Stimulated activated CD4-positive, alpha-beta T cell treated with anti-CD3 and anti-CD28 coated beads, Interleukin-15, amount 100 ng/mL, for 48 hours (primary cell): ENCODE measurements at places on chromosomes 5 and 9.
A peak's percentile ranks its signal among the peaks of the same experiment; 100 is the strongest.

DNA sequence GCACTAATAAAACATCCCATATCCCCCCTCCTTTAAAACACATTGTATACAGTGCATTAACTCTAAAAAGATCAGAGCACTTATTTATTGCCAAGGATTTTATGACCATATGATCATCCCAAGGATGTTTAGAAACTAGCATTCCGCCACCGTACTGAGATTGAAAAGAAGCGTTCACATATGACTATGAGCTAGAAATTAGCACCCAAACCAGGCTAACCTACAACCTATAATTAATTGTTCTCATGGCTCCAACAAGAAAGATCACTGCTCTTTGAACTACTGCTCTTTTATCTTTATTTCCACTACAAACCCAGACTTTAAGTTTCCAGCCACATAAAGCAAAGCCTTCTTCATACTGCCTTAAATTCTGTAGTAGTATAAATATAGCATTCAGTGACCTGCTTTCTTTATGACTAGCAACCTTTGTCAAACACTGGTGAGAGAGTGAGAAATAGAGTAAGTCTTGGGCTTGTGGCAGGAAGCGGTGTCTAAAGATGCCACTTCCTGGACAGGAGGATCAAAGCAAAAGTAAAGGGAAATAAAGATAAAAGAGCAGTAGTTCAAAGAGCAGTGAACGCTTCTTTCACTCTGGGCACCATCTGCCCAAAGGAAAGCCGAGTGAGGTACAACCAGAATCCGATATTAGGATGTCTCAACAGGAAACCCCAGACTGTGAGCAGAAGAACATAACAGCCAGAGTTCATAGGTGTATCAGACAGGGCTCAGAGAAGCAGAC, 151.1 kb upstream of the ERCC6L2 start:
- peak; percentile 52 for DNase-seq

- no peak for DNase-seq
Measured at GRCh38 chr9:23926368-23926767, 100.3 kb upstream of the ELAVL2 start.

- DNase-seq = no peak
Measured at GRCh38 chr9:69743930-69744329, 15.9 kb downstream of the PTAR1 start.

- DNase-seq = no peak
Measured at GRCh38 chr5:14364096-14364495, 217.5 kb upstream of the OTULINL start.

- peak; percentile 9 for DNase-seq
Measured at GRCh38 chr9:21096172-21096900, 18.6 kb upstream of the IFNB1 start.

DNA sequence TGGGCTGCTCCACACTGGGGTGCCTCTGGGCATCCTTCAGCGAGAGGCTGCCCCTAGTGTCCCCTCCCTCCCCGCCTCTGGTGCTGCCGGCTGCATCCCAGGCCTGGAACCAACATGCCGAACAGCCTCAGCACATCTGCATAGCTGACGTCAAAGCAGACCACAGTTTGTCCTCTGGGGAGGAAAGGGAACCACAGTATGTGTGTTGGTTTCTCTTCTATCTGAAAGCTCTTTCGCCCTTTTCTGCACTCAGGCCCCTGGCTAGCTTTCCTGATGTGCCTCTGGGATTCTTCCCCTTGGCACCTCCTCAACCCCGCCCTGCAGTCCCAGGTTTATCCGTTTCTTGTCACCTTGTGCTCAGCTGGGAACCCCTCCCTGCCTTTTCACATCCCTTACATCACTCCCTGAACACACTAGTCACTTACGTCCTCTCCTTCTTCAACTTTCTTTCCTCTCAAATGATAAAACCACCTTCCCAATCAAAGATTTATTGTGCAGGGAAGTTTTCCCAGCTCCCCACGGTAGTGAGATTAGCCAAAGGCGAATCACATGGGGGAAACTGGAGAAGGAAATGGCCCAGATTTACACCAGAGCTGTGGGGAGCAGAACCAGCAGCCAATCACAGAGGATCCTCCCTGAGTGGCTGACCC, 35.5 kb upstream of the B4GALT1 start:
- peak; percentile 6 for DNase-seq

DNA sequence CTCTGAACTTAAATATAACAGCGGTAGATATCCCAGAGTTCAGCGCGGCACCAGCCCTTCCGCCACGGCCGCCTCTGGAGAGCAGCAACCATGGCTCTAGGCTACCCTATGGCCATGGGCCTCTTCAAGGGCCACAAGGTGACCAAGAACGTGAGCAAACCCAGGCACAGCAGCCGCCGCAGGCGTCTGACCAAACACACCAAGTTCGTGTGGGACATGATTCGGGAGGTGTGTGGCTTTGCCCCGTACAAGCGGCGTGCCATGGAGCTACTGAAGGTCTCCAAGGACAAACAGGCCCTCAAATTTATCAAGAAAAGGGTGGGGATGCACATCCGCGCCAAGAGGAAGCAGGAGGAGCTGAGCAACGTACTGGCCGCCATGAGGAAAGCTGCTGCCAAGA, 229.0 kb downstream of the ACTL7B start:
- DNase-seq = no peak

DNA sequence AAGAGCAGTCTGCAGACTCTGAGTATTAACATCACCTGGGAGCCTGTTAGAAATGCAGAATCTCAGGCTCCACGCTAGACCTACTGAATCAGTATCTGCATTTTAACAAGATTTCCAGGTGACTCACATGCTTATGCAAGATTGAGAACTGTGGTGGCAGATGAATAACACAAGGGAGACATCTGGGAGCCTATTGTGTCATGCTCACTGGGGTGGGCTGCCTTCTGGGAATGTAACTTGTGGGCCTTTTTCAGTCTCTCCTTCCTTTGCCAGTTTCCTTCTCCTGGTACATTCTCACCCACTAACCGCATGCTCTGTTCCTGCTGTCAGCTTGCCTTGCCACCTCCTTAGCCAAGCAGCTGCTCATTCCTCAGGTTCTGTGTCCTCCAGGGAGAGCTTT, 176.6 kb upstream of the C9orf72 start:
- DNase-seq = no peak

- no peak for DNase-seq
Measured at GRCh38 chr9:94270009-94270408, 10.9 kb downstream of the ZNF169 start.

- no peak for DNase-seq
Measured at GRCh38 chr9:131624636-131625507, 79.5 kb downstream of the PRRT1B start.

DNA sequence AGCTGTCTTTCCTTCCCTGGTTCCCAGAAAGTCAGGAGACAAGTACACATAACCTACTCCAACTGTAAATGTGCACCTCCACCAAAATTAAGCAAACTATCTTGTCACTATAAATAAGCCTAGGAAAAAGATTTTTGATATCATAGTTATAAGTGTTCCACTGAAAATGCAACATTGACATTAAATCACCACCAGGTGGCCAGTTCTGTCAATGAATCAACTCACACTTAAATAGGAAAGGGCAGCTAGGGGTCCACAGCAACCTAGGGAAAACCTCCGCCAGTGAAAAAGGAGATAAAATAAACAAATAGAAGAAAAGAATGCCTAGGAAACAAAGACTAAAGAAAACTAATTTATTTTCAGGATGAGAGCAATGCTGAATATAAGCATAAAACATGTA, 243.0 kb upstream of the PTPRD start:
- no peak for DNase-seq

GRCh38 chr5:77847814-77848290, 71.7 kb upstream of the TBCA start:
- DNase-seq = no peak

DNA sequence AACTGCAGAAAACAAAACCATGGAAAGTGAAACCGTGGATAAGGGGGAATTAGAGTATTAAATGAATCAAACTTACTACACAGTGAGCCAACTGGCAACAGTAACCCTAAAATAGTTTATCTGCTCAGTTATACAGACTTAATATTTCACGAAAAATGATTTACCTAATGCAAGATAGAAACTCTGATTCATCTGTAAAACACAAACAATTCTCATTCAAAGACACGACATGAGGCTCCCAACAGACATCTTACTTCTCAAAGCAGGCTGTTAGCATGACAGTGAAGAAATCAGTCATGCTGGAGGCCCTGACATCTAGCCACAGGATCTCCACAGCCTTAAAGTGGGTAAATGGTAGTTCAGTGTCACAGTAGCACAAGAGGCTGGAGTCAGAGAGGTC, 131.2 kb downstream of the FBN2 start:
- DNase-seq = no peak

GRCh38 chr5:117788596-117788995, 1199.8 kb downstream of the DTWD2 start:
- no peak for DNase-seq

GRCh38 chr9:95055851-95056551, 261.5 kb downstream of the FANCC start:
- no peak for DNase-seq

DNA sequence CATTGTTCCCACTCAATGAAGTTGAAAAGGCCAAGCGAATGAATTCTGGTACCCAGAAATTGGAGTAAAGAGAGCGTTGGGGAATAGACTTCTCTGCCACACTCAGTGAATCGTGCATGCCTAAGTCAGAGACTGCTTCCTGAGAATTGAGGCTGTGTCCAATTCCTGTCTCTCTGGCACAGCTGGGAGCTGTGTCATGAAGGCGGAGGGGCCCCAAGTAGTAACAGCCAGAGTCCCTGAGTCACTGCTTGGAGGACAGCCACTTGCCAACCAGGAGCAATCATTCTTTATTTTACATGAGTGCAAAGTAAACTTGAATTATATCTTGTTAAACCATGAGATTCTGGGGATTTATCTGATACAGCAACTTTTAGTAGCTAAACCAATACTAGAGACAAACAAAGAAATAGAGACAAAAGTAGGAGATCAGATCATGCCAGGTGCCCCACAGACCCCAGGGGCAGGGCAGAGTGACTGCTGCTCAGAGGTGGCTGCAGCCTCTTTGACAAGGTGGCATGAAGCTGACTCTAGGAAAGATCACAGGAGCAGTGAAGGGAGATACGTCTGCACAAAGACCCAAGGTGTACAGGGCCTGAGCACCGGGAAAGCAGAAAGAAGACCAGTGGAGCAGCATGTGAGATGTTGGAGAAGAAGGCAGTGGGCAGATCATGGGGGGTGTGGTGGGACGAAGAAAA, 246.0 kb downstream of the GADD45G start:
- DNase-seq = no peak

DNA sequence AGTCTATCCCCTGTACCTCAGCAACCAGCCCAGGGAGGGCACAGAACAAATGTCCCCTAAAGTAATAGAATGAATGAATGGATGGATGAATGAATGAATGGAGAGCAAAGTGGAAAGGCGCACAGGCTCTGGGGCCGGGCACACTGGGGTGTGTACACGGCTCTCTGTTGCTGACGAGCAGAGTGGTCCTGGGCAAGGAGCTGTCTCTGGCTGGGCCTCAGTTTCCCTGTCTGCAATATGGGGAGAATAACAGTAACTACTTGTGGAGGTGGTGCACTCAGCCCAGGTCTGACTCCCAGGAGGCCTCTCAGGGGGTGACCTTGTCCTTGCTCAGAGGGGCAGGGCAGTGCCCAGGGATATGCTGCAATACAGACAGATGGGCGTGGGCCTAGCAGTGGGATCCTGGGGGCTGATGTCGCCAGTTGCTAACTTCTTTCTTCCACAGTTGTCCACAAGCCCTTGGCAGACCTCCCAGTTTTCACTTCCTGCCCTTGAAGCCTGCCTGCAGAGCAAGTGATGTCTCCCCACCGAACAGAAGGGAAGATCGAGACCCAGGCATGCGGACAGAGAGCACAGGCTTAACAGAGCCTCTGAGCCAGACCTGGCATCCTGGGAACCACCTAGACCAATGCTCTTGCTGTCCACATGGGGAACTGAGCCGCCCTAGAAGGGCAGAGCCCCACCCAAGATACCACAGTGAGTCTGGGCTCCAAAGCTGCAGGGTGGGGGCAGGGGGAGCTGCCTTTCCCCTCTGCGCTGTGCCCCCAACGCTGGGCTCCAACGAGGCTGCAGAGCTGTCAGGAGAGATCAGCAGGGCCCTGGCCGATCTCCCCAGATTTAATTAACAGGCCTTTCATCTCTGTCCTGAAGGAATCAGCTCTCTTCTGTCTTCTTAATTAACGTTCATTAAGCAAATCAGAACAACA, 13.6 kb upstream of the LAMC3 start:
- DNase-seq = no peak

GRCh38 chr5:25694801-25695200, 1050.0 kb upstream of the CDH10 start:
- DNase-seq = no peak

DNA sequence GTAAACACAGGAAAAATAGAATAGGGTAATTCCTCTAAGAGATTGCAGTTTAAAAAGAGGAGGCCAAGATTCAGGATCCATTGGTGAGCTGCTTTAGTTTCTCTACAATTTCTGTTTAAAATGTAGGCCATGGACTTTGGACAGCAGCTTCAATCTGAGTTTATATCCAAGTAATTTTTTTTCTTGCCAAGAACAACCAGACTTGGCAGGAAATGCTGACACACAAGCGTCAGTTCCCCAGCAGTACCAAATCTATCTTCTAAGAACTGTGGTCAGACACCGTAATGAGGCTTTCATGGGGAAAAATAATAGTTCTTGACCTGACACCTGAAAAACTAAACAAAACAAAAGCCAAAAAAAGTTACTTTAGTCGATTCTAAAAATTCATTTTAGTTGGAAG, 528.8 kb downstream of the CSNK1G3 start:
- DNase-seq = no peak

DNA sequence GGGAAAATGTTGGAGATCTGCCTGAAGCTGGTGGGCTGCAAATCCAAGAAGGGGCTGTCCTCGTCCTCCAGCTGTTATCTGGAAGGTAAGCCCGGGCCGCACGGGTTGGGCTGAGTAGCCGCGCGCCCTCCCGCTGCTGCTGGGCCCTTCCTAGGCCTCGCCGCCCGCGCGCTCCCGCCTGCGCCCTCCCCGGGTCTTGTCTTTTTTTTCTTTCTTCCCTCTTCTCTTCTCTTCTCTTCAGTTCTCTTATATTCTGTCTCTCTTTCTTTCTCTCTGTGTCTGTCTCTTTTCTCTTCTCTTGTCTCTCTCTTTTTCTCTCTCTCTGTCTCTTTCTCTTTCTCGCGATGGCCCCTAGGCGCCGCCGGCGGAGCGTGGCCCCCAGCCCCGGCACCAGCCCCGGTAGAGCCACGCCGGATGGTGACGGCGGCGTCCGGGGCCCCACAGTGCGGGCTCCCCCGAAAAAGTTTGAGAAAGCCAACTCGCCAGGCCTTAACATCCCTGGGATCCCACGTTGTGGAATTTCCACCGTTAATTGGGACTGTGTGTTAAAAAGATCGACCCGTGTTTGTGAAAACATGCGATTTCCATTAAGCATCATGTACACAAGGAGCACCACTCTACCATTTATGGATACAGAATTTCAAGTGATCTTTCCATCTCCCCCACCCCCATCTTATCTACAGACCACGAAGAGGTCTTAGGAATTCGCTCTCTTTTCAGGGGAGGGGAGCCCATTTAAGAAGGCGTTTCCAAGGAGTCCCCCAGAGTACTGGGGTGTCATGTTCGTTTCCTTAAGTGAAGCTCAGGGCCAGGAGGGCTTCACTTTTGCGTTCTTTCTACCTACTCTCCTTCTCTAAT, 616 bp downstream of the ABL1 start:
- DNase-seq = peak; percentile 21
